ENCODE measurements at places on chromosomes 7 and 10.
A peak's percentile ranks its signal among the peaks of the same experiment; 100 is the strongest.

- no peak for DNase-seq
Measured at GRCh38 chr10:89250865-89251408, 638 bp downstream of the LIPA start.

DNA sequence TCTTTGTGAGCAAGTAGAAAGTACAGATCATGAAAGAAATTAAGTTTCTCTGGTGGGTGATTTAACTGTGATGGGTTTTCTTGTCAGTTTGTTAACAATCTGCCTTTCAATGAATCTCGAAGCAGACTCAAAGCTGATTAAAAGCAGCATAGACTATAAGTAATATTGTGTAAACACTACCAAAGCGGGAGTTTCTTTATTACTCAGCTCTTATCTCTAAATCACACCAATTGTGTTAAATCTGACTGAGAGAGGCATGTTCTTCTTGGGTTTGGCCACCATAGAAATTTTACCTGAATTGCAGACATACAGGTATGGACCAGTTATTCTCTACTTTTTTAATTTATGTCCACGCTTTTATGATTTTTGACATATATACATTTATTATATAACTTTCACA lies 65.2 kb downstream of the DKK1 start:
- DNase-seq, result no peak

DNA sequence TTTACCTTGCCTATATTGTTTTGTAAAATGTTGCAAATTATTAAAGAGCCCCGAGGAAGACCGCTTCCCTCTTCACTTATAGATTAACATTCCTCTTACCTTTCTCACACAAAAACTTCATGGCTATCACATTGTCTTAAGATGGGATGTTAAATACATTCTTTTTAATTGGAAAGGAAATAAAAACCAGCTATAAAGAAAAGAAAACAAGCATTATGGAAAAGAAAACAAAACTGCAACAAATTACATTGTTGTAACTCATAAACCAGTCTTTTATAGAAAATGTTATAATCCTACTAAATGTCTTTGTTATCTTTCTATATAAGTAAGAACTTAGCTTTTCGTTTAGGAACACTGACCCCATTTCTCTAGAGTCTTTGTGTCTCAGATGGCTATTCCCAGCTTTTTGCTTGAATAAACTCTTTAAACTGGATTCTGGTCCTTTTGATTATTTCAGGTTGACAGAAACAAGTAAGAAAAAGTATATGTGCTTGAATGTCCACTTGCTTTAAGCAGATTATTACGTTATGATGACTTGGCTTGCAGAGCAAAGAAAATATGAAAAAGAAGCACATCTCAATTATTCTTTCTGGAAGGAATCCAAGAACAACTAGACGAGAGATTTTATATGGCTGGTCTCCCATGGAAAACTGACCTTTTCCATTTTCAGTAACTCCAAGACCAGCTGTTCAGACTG lies 128.2 kb downstream of the AKR1D1 start:
- DNase-seq, result no peak

- no peak for DNase-seq
Measured at GRCh38 chr10:104417637-104418292, 64.1 kb downstream of the CFAP58 start.

DNA sequence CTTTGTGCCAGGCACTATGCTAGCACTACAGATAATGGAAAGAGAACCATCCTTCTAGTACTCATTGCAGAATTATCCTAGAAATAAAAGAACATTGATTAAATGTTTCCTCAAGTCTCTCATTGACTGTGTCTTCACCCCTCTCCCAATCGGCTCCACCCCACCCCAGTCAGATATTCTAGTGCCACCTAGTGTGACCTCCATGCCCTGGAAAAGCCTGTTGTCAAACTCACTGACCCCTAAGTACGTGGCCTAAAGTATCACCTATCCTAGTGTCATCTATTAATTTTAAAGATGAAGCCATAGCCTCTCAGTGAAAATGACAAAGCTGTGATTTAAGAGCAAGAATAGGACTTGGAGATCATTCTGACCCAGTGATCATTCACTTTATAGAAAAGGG lies 26.3 kb downstream of the LGI1 start:
- no peak for DNase-seq

DNA sequence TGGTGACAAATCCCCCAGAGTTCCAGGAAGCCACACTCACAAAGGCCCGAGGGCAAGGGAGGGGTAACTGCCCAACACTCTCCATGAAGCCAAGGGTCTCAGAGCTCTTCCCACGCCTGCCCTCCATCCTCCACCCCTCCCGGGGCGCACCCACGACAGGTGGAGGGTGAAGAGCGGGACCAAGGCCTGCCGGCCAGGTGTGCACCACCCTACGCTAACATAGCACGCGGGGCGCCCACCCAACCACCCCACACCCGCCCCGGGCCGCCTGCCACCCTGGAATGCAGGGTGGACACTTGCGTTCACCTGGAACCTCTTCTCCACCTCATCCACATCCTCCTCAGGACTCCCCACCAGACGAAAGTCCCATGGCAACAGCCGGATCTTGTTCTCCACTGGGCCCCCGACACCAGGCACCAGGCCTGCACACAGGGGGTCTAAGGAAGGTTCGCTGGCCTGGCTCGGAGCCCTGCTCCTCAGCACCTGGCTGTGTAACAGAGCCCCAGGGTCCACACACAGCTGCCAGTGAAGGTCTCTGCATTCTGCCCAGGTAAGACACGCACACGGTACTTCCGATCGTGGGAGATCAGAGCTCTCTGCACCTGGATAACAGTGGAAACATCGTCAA lies 32.7 kb downstream of the MAD1L1 start:
- no peak for DNase-seq

GRCh38 chr10:133159950-133160825 lies at the start of gene KNDC1:
KNDC1 (plus strand) TSS chr10:133160219; CDS start chr10:133160468, 249 bp downstream.
- no peak for DNase-seq

DNA sequence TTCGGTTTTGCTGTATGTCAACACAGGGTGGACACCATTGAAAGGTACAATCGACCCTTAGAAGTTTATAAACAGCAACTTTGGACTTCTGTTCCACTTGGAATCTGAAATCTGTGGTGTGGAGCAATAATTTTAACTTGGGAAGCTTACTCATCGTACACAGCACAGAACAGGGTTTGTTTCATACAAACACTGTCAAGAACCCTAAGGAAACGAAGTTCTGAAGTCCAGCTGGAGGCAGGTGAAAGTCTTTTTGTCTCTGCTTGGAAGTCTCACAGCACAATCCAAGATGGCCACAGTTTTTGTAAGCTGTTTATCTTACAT lies 31.5 kb downstream of the NMT2 start:
- no peak for DNase-seq

DNA sequence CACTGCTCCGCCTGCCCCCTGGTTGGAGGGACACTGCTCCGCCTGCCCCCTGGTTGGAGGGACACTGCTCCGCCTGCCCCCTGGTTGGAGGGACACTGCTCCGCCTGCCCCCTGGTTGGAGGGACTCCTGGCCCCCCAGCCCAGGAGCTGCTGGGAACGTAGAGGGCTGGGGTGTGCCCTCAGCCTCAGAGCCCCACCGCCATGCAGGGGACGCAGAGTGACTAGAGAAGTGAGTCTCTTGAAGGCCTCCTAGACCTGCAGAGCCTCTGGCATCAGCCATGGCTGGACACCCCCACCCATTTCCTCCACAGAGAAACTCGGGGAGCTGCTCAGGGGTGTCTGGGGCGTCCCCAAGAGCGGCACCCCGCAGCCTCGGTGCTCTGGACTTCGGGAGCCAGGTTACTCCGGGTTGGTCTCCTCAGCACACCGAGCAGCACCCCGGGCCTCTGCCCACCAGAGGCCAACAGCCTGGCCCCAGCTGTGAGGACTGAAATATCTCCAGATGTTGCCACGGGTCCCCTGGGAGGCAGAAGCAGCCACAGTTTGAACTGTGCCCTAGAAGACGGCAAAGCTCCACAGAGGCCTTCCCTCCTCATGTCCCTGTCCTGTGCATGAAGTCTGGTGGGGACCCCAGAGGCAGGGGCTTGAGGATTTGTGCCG lies 191.9 kb downstream of the ELFN1 start:
- DNase-seq, result no peak

DNA sequence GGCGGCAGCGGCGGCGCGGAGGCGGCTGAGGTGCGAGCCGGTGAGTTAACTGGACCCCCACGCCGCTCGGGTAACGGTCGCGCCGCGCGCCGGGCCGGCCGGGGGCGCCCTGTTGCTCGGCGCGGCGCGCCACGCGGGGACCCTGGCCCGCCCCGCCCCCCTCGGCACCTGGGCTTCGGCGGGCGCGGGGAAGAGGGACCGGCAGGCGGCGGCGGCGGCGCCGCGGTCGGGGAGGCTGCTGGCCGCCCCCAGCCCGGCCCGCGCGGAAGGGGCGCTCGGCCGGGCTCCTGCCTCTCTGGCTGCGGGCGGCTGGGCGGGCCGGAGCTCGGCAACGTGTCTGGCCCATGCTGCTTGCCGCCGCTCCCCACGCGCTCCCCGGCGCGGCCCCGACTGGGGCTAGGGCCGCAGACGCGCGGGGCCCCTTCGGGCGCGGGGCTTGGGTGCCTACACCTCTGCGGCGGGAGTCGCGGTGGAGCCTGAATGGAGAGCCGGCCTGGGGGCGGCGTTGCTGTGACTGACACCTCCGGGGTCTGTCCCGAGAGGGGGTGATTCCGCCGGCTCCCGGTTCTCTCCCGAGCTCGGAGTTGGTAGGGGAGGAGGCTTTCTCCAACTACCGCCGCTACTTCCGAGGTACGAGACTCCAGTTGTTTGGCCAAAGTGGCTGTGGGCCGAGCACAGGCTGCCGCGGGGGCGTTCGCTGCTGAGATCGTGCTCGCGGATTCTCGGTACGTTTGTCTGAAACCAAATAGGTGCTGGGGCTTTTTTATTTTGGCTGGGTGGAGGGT lies 494 bp downstream of the PALS2 start:
- DNase-seq, result no peak

- DNase-seq, result no peak
Measured at GRCh38 chr7:108421720-108422331, 34.4 kb downstream of the NRCAM start.

GRCh38 chr10:103884681-103885139 lies 29.3 kb upstream of the SH3PXD2A start:
- peak; percentile 55 for DNase-seq

- peak; percentile 29 for DNase-seq
Measured at GRCh38 chr7:30556840-30557239, 37.8 kb upstream of the GARS1 start.

DNA sequence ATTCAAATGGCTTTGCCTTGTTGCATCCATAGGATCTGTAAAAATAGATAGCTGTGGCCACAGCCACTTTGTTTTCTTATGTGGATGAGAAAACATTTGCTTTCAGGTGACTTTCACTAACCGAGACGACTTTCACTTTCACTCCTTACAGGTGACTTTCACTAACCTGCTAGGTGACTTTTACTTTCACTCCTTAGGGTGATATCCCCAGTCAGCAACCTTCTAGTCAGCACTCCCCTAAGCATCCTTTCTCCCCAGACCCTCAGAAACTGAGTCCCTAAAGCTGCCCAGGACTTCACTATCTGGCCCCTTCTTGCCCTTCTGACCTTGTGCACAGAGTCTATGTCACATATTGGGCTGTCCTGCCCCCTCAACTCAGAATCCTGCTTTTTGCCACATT lies 177.5 kb downstream of the RELN start:
- no peak for DNase-seq

- no peak for DNase-seq
Measured at GRCh38 chr10:64515970-64516699, 994.9 kb downstream of the REEP3 start.

DNA sequence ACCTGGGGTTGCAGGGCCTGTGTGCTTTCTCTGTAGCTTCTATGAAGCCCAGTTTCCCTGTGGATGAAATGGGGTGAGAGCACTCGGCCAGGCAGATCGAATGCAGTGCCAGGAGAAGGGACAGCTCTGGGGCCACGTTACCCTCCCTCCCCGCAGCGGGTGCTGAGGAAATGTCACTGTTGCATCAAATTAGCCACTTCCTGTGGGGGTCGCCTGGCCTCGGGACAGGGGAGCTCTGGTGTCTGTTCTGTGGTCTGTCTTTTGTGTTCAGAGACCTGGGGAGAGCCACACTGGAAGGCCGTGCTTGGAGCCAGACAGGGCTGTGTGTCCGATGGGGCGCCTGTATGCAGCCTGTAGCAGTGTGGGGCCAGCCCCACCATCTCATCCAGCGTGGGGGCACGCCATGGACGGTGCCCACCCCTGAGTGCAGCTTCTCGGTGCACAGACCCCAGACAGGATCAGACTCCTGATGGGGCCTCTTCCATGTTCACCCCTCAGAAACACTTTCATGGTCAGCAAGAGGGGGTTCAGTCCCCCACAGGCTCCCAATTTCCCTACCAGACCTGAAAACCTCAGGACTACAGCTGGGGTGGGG lies 13.6 kb downstream of the TTYH3 start:
- DNase-seq, result no peak

DNA sequence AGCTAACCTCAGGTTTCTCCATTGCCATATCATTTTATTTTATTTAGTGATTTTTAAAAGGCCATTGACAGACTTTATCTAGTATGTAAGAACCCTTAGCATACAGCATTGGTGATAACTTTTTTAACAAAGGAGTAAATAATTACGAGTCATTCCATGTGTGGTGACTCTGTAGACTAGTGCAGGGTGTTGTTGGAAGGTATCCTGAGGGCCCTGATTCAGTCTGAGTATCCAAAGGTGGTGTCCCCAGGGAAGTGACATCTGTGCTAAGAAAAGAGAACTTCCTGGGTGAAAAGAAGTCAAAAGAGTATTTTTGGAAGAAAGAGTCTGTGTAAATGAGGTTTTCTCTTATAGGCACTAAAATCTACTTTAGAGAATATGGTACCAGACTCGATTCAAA lies 308.4 kb downstream of the C7orf25 start:
- no peak for DNase-seq

GRCh38 chr10:1198453-1199344 lies 142.5 kb downstream of the WDR37 start:
- no peak for DNase-seq

DNA sequence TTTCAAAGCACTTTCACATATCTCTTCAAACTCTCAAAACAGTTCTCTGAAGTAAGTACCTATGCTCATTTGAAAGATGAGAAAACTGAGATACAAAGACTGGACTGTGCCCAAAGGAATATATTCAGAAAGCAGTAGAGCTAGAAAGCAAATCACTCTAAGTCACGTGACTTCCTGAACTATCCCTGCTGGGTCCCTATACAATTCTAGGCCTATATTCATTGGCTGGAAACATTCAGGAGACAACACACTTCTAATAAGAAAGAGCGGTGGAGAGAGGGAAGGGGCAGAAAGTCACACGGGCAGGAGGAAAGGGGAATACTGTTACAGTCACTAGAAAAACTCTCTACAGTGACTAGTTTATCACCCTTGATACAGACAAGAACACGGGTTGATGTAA lies 140.0 kb downstream of the CHCHD3 start:
- no peak for DNase-seq

GRCh38 chr10:68559841-68560185 lies 324 bp upstream of the TET1 start:
- no peak for DNase-seq

Data from putamen (tissue), 1 donor.